Muscle of leg (tissue), 16 donors: ENCODE measurements at places on chromosomes 12 and 14. TPM values are rescaled to one million over a fixed set of nuclear protein-coding genes. Genes with fewer than 3 reads are reported as not detected.

DNA sequence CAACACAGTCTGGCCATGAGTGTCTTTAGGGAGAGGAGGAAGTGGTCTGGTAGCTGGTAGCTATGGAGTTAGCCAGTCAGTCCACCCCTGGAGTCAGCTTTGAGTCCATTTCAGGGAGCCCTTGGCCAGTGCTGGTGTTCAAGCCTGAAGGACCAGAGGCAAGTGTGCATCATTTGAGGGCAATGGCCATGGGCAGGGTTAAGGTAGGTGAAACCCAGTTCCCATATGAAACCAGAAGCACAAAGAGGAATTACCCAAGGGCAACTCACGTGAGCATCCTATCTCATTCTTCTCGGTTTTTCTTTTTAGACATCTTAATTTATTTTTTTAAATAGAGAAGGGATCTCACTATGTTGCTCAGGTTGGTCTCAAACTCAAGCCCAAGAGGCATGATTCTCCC, 61.3 kb upstream of the ACTN1 start:
- no peak for DNase-seq

DNA sequence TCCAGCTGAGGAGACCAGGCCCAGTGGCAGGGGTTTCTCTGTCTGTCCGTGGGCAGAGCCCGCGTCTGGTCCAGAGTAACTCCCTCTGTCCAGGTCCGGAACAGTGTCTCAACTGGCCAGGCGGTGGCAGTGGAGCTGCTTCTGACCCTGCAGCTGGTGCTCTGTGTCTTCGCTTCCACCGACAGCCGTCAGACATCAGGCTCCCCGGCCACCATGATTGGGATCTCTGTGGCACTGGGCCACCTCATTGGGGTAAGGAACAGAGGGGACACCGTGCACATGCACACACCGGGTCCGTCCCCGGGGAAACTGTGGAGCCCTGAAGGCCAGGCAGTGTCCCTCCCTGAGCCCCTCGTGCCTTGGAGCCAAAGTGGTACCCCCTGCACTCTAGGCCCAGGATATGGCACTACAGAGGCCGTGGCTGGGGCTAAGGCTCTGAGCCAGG, 1.5 kb downstream of the AQP6 start:
- DNase-seq, result peak; percentile 86

GRCh38 chr12:11765817-11766794, 116.6 kb downstream of the ETV6 start:
- peak; percentile 89 for DNase-seq

DNA sequence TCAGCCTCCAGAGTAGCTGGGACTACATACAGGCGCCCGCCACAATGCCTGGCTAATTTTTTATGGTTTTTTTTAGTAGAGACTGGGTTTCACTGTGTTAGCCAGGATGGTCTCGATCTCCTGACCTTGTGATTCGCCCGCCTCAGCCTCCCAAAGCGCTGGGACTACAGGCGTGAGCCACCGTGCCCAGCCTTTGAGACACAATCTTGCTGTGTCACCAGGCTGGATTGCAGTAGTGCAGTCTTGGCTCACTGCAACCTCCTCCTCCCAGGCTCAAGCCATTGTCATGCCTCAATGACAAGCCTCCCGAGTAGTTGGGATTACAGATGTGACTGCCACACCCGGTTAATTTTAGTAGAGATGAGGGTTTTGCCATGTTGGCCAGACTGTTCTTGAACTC, 21.3 kb upstream of the STRN3 start:
- DNase-seq, result no peak

TAS2R42 gene
- not detected for polyA plus RNA-seq

CCDC184 gene
- polyA plus RNA-seq, result 1.8 TPM
